ENCODE measurements at places on chromosomes 1 and 21. TPM values are rescaled to one million over a fixed set of nuclear protein-coding genes. Genes with fewer than 3 reads are reported as not detected.

RIPPLY3 gene
- polyA plus RNA-seq, result 0.12 TPM

RGS13 gene
- 2.6 TPM for polyA plus RNA-seq

CYP2J2 gene
- 5.8 TPM for polyA plus RNA-seq

CEP170 gene
- 4.6 TPM for polyA plus RNA-seq

CADM3 gene
- polyA plus RNA-seq, result 7.2 TPM

DHCR24 gene
- polyA plus RNA-seq, result 17.6 TPM

ASAP3 gene
- polyA plus RNA-seq, result 20.6 TPM

SYT14 gene
- polyA plus RNA-seq, result under 0.01 TPM

TNFRSF18 gene
- 3.9 TPM for polyA plus RNA-seq

GRCh38 chr1:169586067-169586394 is 250 bp downstream of the F5 start:
- no peak for DNase-seq

GRCh38 chr1:109210058-109210457 is 3.7 kb upstream of the SARS1 start:
- DNase-seq, result no peak

GRCh38 chr1:23838401-23838866 is 13.2 kb upstream of the HMGCL start:
- DNase-seq, result peak; percentile 79

- no peak for DNase-seq
These were observed 9.9 kb upstream of the TDRD10 start for GRCh38 chr1:154492115-154492514.

GRCh38 chr1:187870552-187870951 is 1041.8 kb downstream of the PLA2G4A start:
- no peak for DNase-seq

DNA sequence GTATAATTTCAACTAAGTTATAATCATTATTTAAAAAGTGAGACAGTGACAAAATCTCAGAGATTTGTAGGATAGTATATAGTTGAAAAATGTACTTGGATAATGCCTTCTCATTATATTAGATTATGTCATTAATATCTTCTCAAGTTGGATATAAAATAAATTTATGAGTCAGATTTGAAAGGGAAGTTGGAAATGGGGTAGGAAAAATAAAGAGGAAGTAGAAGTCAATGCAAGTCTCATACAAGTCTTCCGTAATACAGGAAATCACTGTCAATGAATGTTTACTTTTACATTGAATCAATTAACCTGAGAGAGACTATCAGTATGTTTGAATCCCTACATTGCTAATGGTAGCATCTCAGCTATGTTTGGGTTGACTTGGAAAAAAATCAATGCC is 16.2 kb upstream of the RNPC3 start:
- no peak for DNase-seq

GRCh38 chr1:246680696-246681130 is 43.5 kb upstream of the SCCPDH start:
- no peak for DNase-seq

DNA sequence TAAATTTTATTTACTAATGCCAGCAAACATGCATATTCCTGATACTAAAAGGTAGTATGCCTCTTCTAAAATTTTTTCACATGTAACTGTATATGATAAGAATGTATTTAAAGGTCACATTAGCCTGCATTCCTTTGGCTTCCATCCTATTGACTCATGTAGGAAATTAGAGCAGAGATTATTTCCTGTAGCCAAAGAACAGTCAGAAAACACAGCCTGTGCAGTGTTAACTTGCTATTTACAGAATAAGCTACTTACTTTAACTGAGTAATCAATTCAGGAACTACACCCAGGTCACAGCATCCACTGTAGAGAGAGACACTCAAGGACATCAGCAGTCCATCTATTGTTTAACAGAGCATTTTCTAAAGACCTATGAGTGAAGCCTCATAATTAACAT is 154.5 kb upstream of the ADGRL4 start:
- no peak for DNase-seq

DNA sequence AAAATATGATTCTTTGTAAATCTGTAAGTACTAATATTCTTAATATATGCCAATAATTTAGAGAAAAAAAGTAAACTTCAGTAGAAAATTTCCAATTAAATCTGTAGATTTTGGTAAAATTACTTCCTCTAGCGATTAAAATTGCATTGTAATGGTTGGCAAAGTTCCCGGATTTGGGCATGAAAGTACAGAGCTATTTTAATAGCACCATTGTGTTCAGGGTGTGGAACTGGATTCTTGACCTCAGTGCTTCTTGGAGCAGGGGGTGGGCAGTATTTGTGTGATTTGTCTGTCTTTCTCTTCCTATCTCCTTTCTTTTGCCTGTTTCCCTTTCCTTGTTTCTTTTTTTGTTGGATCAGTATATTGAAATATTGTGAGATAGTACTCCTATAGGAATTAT is 72.1 kb downstream of the DNM3 start:
- DNase-seq, result no peak

DNA sequence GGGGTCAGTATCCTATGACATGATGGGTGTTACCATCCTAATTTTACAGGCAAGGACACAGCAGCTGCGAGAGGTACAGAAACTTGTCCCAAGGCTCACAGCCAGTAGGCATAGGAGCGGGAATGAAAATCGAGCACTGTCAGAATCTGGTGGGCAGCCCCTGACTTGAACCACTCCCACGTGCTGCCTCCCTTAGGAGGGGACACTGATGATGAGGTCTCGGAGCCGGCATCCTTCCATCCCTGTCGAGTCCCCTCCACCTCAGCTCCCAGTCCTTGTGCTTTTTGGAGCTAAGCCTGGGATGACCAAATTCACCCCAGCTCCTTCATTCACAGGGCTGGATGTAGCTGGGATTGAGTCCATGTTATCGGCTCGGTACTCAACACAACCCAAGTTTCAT is 49.0 kb downstream of the B3GALT5 start:
- no peak for DNase-seq

- no peak for DNase-seq
These were observed 114.4 kb upstream of the ZC3H12A start for GRCh38 chr1:37360011-37360410.

DNA sequence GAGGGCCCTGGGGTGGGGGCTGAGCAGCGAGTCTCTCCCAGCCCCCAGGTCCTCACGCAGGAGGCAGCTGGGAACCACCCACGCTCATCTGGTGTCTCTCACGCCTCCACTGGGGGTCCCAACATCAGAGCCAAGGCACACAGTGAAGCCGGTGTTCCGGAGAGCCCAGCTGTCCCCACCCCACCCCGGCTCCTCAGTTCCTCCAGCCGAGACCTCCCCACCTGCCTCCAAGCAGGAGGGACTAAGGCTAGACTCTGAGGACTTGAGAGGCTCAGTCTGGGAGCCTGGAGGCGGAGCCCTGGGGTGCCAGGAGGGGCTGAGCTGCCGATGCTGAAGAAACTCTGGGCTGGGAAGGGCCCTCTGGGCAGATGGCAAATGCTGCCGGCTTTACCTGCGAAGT is 1.6 kb upstream of the HPCA start:
- no peak for DNase-seq

GRCh38 chr1:159831412-159832141 is 4.9 kb downstream of the SLAMF8 start:
- DNase-seq, result no peak

- no peak for DNase-seq
These were observed 150.8 kb upstream of the C1orf105 start for GRCh38 chr1:172269644-172270043.

GRCh38 chr1:67642629-67643028 is 42.4 kb upstream of the GADD45A start:
- DNase-seq, result no peak

- no peak for DNase-seq
These were observed 402.8 kb downstream of the MATN1 start for GRCh38 chr1:30320581-30320890.

DNA sequence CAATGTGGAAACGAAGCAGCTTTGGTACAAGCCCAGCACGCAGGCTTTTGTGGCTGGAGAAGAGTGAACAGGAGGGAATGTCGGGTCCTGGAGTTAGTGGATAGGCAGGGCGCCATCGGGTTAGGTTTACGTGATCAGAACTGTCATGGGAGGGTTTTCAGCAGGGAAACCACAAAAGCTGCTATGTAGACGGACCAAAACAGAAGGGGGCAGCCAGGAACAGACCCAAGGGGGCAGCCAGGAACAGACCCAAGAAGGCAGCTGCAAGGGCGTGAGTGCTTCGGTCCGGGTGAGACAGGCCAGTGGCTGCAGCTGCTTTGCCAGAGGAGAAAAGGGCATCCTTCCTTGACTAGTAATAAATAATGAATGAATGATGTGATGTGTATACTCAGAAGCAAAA is 77.5 kb upstream of the KIF1B start:
- DNase-seq, result no peak

GRCh38 chr21:44880405-44881197 is 7.1 kb upstream of the PTTG1IP start:
- DNase-seq, result no peak

GRCh38 chr21:44439211-44439600 is 16.1 kb upstream of the LRRC3 start:
- no peak for DNase-seq

DNA sequence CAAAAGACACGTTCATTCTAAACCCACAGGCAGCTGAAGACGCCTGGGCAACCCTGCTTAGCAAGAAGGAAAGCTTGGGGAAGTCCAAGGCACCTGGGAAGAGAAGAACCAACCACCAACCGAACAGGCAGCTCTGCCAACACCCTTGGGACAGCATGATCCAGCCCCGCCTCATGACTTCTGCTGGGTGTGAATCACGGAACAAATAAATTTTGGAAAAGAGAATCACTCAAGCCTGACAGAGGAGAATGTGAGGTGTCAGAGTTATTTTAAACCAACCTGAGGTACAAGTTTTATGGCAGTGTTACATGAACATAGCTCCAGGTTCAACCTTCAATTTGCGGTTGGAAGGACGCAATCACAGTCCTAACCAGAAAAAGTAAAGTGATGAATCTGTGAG is 10.0 kb upstream of the PADI4 start:
- DNase-seq, result no peak

GRCh38 chr1:207810173-207810572 is 58.3 kb downstream of the CD46 start:
- DNase-seq, result no peak

- no peak for DNase-seq
These were observed at the start of gene ARHGEF19 for GRCh38 chr1:16212251-16212961. Gene ARHGEF19, minus strand, starts transcription at chr1:16212652. Its CDS starts 3,598 bp downstream, at chr1:16209054.

DNA sequence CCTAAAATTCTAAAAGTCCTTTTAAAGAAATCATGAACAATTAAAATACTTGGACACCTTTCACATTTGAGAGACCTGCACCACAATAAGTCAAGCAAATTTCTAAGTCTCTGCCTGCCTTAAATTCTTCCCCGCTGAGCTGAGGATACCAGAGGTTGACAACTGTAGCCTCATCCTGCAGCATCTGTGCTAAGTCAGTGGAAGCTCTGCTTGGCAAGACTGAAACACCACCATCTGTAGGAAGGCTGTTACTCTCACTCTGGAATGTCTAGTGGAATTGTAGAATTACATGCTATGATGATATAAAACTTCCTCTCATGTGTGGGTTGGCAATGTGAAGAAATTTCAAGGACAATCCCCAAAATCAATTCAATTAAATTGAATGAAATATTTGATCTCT is 1756.5 kb downstream of the NCAM2 start:
- DNase-seq, result no peak

DNA sequence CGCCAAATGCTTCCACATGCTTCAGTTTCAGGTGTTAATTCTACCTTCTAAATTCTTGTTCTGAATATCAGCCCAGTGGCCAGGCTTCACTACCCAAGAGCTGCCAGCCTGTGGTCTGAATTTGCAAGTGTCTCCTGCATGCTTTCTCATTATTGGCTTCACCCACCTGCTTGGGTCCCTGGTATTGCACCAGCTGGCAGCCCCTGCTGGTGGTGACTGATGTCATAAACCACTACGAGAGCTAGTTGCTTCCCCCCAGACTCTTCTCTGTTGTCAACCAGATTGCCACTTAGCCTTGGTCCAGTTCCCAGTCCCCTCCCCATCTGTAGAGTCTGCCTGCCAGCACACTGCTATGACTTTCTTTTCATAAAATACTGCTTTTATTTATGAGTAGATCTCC is 197.7 kb upstream of the DUSP10 start:
- no peak for DNase-seq

DNA sequence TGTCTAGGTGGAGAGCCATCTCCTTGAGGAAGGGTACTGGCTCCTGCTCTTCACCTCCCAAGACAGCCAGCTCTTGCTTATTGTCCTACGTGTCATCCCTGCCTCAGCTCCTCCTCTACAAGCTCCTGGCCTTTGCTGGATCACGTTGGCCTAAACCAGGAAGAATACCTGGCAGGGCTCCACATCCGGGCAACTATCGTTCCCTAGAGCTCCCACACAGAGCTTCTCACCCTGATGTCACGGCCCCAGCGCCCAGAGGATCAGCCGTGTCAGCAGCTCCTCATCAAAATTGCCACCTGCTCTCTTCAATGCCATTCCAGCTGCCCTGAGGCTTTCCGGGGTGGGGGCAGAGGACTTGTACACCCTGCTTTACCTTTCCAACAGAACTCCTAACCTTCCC is 1.9 kb upstream of the TPM3 start:
- DNase-seq, result no peak

DNA sequence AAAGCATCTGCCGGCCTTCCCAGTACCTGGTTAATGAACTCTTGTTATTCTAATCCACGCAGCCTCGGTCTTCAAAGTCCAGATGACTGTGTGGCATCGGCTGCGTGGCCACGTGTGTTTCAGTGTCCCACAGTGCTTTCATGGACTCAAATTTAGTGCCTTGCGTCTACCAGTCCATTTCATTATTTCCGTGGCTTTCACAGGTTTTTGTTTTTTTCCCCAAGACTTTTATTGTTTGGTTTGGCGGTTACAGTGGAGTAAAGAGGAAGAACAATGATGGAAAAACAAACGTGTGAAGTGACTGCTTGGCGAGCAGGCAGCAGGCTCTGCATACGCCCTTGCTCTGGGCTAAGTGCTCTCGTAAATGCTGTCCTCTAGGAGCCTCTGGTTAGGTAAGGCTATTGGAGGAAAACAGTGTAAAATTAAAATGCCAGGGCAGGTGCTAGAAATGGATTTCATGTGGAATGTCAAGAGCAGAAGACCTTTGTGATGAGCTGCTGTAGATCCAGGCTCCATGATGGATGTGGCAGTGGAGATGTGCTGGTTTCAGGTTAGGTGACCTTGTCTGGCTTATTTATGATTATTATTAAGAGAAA is 536.3 kb downstream of the KIF26B start:
- no peak for DNase-seq

Measured in sigmoid colon (tissue), 7 donors.